Activated CD8-positive, alpha-beta T cell treated with anti-CD3 and anti-CD28 coated beads for 36 hours (primary cell): ENCODE measurements at places on chromosomes 7 and 10. TPM values are rescaled to one million over a fixed set of nuclear protein-coding genes. Genes with fewer than 3 reads are reported as not detected.

GRCh38 chr10:129971381-129972144 is 7.5 kb upstream of the EBF3 start:
- no peaks in the 10 kb centered on the region for H3K36me3 ChIP-seq
- H3K27me3 ChIP-seq, result peaks cover 62% of the 10 kb centered on the region
- peak; percentile 64 for DNase-seq

GRCh38 chr7:132262160-132262470 is 314.2 kb downstream of the PLXNA4 start:
- no peak overlapping the region for H3K27ac ChIP-seq
- no peak for DNase-seq
- no peaks in the 10 kb centered on the region for H3K4me1 ChIP-seq
- no peaks in the 10 kb centered on the region for H3K36me3 ChIP-seq

DNA sequence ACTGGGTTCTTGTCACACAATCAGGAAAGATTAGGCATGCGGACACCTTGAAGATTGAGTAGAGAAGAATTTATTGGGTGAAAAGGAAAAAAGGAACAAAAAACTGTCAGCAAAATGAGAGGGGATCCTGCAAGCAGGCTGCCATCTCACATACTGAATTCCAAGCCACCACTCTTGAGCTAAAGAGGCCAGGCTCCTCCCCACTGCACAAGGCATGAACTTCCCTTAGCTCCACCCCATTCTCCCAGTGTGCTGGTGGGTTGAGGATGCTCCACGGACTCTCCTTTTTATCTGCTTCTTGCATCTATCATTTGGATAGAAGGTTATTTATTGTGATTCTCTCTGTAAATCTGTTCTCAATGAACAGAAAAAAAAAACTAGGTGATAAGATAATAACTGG is 79.6 kb downstream of the ANKRD7 start:
- H3K4me1 ChIP-seq, result no peaks in the 10 kb centered on the region
- no peak overlapping the region for H3K27ac ChIP-seq

- no peak overlapping the region for H3K4me3 ChIP-seq
- H3K27ac ChIP-seq, result peak overlapping the region; percentile 55
- no peak for DNase-seq
- H3K27me3 ChIP-seq, result peaks cover 3% of the 10 kb centered on the region
These were observed 27.8 kb upstream of the EBLN1 start for GRCh38 chr10:22245567-22245966.

- H3K27me3 ChIP-seq, result no peaks in the 10 kb centered on the region
- H3K36me3 ChIP-seq, result no peaks in the 10 kb centered on the region
- H3K4me3 ChIP-seq, result no peak overlapping the region
- peak; percentile 26 for DNase-seq
These were observed 63.7 kb upstream of the AOAH start for GRCh38 chr7:36787933-36788378.

GRCh38 chr10:35447693-35448407 is 111.5 kb downstream of the CCNY start:
- H3K36me3 ChIP-seq, result peaks cover 25% of the 10 kb centered on the region
- no peaks in the 10 kb centered on the region for H3K27me3 ChIP-seq
- H3K4me3 ChIP-seq, result peak overlapping the region; percentile 28
- peaks cover 74% of the 10 kb centered on the region for H3K4me1 ChIP-seq
- H3K27ac ChIP-seq, result peak overlapping the region; percentile 87

Gene EPDR1
- 3.4 TPM for total RNA-seq
